ENCODE measurements at places on chromosomes 5 and 9.

DNA sequence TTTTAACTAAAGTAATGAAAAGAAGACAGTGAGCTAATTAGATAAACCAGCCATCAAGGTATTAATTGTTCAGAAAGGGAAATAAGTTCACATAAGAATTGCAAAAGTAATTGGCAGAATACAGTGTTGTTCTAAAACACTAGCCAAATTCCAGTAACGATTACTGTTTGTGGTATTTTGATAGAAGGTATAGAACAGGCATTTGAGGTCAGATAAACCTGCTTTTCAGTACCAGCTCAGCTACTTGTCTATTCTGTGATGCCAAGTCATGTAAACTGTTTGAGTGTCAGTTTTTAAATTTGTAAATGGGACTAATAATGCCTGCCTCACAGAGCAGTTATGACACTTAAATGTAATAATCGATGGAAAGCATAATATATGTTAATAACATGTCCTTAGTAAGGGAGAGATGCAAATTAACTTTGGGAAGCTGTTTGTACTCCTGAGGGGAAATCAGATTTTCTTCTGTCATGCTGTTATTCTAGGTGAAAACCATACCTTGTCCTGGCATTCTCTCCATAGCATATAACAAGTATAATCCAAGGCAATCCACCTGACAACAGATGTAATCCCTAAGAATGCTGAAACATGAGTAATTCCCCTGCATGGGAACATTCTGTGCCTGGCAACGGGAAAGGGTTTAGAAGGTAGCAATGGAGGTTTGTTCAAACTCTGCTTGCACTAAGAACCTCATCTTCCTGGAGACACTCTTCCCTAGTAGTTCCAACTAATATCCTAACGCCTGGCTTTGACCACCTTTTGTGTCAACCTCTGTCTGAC, 509.5 kb upstream of the PAPPA start:
- DNase-seq, result no peak

GRCh38 chr5:82160948-82161347, 117.2 kb downstream of the RPS23 start:
- no peak for DNase-seq

DNA sequence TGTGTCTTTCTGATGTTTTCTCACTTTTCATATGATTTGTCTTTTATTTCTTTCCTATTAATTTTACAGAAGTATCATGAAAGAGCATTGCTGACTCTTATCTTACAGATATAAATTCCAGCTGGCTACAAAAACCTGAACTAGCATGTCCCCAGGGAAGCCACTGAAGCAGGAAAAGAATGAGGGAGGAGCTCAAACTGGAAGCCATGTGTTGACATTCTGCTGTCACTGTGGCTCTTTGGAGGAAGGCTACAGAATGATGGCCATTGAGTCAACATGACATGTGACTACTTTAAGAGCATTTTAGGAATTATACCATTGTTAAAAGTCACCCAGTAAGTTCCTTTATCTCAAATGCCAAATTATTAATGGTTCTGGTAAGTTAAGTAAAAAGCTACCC, 638.3 kb upstream of the DMAC1 start:
- no peak for DNase-seq

DNA sequence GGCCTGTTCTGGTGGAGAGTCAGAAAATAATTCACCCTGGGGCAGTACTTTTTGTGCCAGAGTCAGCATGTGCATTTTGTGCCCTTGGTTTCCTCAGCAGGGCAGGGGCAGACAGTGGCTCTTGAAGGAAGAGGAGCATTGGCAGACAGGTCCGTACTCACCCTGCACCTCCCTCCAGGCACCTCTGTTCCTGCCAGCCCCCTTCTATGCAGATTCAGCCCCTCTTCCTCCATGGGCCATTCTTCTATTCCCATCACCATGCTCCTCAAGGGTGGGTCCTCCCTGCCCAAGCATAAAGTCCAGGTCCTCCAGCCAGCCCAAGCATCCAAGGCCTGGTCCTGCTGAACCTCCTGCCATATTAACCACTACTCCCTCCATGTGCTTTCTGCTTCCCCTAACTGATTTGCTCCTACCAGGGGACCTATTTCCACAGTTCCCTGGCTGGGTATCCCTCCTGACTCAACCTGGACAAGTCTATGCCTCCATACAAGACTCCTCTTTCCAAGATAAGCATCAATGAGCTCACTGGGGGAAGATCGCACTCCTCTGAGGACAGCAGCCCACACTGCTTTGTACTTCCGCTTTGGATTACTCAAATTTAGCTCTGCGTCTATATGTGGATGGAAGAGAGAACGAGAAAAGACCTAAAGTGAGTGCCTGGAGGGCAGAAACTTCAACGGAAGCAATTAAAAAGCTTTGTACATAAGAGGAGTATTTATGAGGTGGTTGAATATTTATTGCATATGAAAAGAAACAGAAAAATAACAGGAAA, 9.3 kb upstream of the ACSL6 start:
- DNase-seq, result no peak

DNA sequence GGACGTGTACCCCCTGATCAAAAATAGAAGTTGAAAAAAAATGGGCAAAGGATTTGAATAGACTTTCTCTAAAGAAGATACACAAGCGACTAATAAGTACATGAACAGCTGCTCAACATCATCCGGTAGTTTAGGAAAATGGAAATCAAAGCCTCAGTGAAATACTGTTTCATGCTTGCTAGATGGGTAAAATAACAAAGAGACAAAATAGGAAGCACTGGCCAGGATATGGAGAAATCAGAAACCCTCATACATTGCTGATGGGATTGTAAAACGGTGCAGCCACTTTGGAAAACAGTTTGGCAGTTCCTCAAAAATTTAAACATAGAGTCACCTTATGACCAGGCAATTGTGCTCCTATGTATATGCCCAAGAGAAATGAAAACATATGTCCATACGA, 65.0 kb upstream of the SUB1 start:
- DNase-seq, result no peak

DNA sequence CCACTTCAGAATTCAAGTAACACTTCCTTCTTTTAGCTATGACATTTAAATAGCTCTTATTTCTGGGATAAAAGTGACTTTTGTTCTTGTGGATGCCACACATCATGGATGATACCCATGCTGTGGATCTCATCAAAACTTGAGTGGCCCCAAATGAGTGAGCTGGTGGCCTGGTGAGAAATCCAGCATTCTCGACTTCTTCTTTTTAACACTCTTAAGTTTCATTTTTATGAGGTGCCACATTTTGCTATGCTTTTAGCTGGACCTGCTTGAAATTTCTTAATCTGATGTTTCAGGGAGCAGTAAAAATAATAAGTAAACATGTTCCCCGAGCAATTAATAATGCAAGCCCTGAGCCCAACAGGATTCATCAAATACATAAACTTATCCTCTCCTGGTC, 384.8 kb upstream of the MEF2C start:
- no peak for DNase-seq

- DNase-seq, result no peak
These were observed 2.6 kb downstream of the FABP6 start for GRCh38 chr5:160231783-160232342.

DNA sequence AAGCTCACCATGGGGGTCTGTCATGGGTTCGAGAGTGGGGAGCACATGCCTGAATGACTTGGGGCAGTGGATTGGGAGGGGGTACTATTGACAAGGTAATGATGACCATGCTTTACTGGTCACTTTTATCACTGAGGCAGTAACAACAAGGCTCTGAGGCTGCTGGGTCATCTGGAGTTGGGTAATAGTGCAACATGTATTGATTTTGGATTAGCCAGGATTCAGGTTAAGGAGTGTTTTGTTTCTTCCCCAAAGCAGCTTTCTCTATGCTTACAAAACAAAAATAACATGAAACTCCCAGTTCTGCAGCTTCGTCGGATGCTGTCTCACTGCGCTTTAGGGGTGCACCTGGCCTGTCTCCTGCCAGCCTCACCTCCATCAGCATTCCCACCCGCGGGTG, 155.3 kb downstream of the GADD45G start:
- DNase-seq, result no peak

- DNase-seq, result no peak
These were observed 224.0 kb upstream of the IRX4 start for GRCh38 chr5:2106721-2107120.

DNA sequence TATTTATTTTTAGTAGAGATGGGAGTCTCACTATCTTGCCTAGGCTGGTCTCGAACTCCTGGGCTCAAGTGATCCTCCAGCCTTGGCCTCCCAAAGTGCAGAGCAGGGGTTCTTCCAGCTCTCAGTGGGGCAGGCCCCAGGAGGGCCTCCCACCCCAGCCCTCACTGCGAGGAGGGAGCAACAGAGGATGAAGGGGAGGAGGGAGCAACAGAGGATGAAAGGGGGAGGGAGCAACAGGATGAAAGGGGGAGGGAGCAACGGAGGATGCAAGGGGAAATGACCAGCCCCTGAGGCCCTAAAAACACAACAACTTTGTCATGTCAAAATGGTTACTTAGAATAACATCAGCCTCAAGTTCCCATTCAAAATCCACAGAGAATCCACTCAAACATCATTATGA, 10.0 kb downstream of the TRIM14 start:
- no peak for DNase-seq

DNA sequence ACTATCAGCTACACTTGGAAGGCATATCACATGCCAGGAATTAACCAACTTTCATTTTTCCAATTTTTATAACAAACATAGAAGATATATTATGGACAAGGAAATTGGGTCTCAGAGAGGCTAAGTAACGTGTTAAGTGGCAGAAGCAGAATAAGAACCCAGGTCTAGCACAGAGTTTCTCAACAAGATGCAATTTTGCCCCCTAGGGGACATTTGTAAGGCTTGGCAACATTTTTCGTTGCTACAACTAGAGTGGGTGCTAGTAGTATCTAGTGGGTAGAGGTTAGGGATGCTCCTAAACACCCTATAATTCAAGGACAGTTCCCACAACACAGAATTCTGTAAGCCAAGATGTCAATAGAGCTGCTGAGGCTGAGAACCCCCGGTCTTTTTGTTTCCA, 180.6 kb downstream of the SNCAIP start:
- DNase-seq, result no peak

DNA sequence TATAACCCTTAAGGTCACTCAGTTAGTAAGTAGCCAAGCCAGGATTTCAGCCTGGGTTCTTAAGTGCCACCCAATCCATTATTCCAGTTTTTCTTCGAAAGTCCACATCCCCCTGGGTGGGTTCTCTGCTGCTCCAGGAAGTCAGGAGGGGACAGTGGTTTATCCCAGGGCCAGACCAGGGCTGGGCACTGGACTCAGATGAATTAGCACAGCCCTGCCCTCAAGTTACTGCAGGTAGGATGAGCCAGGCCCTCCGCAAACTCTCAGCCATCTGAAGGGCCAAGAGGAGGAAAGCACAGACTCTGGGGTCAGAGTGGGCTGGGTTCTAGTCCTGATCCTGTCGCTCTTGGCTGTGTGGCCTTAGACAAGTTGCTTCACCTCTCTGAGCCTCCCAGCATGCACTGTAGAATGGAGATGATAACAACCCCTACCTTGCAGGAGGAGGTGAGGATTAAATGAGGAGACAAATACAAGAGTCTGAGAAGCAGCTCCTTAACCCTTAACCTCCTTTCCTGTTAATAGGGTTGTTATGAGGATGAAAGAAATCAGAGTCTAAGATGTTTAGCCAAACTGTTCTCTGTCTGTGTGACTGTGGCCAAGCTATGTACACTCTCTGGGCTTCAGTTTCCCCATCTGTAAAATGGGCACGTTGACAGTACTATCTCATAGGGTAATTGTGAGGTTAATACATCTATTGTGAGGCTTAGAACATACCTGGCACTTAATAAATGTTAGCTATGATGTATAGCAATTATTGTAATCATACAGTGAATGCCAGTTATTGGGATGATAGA, 6.8 kb upstream of the NEURL1B start:
- DNase-seq, result no peak

GRCh38 chr5:173498286-173498685, 118.2 kb downstream of the BOD1 start:
- DNase-seq, result no peak

- DNase-seq, result no peak
These were observed 58.0 kb downstream of the ANXA2R start for GRCh38 chr5:42982107-42982622.

DNA sequence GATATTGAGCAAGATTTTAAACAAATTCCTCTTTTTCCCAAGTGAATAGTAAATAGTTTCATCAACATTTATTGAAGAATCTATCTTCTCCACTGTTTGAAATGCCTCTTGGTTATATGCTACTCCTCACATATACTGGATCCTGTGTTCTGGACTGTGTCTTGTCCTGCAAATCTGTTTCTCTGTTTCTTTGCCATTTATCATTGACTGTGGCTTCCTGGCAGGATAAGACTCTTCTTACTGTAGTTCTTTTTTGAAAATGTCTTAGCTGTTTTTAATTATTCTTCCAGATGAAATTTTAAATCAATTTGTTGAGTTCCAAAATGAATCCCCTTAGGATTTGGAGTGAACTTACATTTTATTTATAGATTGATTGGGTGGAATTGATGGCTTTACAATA, 27.8 kb downstream of the RALGPS1 start:
- DNase-seq, result no peak

GRCh38 chr5:124421584-124421983, 324.9 kb downstream of the ZNF608 start:
- DNase-seq, result no peak

Data from activated CD8-positive, alpha-beta memory T cell treated with anti-CD3 and anti-CD28 coated beads for 4 hours (primary cell).